ENCODE measurements at places on chromosomes 4 and X. TPM values are rescaled to one million over a fixed set of nuclear protein-coding genes. Genes with fewer than 3 reads are reported as not detected.

Gene CLNK
- 0.14 TPM for total RNA-seq

Gene C4orf50
- total RNA-seq, result 0.06 TPM

Gene XPNPEP2
- 2.0 TPM for total RNA-seq

Gene PHOX2B
- total RNA-seq, result 0.26 TPM

DNA sequence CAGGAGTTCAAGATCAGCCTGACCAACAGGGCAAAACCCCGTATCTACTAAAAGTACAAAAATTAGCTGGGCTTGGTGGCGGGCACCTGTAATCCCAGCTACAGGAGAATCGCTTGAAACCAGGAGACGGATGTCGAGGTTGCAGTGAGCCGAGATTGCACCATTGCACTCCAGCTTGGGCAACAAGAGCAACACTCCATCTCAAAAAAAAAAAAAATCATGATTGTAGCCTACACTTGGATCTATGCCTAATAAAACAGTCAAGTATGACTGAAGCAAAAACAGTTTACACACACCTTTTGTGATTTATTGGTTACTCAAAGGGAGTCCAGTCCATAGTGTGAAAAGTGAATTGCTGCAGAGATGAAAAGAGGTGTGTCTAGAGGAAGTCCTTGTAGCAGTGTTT, 34.7 kb upstream of the TASL start:
- no peak for DNase-seq

- DNase-seq, result no peak
These were observed 141.9 kb downstream of the SLIT2 start for GRCh38 chr4:20393486-20394100.

Gene ZDHHC15
- total RNA-seq, result 1.5 TPM

All from mucosa of gallbladder (tissue), 1 donor.